ENCODE measurements at places on chromosomes 3 and 15.
A peak's percentile ranks its signal among the peaks of the same experiment; 100 is the strongest.

DNA sequence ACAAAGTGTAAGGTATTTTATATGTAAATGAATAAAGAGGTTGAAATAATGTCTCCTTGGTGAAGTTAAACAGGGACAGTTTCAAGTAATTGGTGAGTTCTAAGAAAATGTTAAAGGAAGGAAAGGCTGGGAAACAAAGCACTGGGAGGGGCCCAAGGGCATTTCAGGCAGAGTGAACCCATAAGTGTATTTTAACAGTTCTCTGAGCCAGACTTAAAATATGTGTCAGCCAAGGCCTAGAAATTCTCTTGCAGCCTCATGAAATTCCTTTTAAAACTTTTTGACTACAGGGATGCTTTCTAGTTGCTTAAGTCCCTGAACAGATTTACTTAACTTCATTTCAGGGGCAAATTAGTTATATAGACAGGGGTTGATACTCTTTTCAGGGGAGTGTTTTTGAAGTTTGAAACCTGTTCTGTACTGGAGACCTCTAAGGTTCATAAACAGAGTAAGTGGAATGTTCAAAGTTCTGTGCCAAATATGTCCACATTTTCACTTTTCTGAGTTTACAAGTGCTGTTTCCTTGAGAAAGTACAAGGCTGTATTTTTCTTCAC lies 77.6 kb downstream of the GALK2 start:
- DNase-seq, result no peak

DNA sequence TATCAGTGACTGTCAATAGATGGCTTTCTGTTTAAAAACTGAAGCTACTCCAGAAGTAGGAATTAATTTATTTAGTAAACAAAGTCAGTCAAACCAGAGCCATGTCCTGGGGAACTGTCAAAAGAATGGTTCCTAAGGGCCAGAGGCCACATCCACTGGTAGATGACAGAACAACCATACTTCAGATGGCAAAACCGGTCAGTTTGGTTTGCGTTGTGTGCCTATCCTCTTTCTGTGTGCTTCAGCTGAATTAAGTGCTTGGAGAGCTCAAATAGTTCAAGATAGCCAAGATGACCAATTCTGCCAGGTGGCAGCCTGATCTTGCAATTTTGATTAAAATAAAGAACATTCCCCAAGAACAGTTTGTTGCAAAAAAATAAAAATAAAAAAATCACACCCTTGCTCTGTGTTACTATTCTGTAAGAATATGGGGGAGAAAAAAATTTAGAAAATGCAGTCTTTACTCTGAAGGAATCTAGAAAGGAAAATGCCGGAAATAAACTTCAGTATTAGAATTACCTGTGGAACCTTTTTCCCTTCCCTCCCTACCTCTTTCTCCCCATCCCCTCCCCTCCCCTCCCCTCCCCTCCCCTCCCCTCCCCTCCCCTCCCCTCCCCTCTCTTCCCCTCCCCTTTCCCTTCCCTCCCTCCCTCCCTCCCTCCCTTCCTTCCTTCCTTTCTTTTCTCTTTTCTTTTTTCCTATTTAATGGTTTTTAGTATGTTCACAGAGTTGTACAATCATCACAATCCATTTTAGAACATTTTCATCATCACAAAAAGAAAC lies 2.5 kb downstream of the MAP3K13 start:
- no peak for DNase-seq

DNA sequence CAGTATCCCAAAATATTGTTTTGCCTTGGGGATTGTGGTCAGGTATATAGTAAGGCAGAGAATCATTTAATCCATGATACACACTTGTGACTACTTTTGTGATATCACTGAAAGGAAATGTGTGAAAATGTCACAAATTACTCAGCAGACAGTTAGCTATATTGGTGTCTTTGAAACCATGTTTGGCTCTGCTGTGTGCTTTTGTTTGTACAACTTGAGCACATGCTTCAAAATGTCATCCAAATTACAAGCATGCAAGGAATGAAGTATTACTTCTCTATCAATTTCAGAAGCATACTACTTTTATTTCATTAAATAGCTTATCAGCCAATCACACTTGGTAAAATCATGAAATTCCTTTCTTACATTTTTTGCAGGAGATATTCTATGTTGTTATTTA lies 619.0 kb upstream of the AGTR1 start:
- DNase-seq, result no peak

DNA sequence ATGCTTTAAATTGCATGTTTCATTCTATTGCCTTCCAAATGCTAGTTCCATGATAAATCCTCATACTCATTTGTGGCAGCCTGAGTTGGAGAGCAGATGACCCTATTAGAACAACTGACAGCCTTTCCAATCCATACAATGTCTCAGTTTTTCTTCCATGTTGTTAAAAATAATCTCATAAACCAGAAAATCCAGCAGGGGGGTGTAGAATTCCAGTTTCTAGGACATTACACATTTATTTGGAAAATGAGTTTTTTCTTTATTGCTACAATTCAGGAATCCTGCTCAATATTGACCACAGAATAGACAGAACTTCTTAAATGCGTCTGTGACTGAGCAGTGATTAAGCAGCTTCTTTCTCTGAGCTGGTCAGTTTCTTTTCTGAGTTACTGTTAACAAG lies 174.2 kb upstream of the ATP10A start:
- no peak for DNase-seq

GRCh38 chr3:78634316-78634715 lies 1133.5 kb downstream of the ROBO1 start:
- no peak for DNase-seq

GRCh38 chr3:8848696-8849131 lies 79.3 kb upstream of the OXTR start:
- no peak for DNase-seq

DNA sequence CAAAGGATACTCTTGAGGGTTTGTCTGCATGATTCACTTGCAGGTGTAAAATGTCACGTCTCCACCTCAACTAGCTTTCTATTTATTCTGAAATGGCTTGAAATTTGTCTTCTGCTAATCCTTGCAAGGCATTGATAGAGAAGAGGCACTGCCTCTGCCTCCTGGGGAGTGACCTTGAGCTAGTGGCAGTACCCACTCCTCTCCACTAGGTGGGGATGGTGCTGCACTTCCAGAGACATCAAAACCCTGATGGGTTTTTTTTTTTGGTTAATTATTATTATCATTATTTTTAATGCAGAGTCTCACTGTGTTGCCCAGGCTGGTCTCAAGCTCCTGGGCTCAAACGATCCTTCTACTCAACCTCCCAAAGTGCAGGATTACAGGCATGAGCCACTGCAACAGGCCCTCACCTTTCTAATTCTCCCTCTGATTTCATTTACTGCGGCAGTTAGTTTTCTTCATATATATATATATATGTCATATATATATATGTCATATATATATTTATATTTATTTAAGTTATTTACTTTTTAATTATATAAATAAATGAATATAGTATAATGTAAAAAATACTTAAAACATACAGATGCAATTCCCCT lies 117.6 kb upstream of the EIF1B start:
- DNase-seq, result peak; percentile 64

DNA sequence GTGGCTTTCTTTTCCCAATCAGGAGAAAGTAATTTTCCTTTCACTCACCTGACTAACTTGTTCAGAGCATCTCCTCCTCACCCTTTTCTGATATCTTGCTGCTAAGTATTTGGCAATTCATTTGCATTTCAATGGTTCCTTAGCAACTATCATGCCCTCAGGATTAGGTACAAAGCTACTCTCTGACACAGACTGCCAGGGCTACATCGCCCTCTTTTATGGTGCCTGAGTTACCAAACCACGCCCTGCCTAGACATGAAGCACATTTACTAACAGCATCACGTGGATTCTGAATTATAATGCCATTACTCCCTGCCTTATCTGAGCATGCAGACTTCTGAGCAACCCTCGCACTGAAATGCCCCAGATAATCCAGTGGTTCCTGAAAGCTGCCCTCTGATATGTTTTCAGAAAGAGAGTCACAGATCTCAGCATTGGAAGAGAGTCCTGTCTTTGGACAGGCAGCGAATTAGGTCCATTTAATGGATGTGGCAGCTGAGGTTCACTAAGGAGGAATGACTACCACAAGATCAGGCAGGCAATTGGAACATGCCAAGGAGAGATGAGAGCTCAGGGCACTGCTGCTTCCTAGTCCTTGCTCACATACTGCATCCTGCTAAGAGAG lies 14.5 kb downstream of the EPHB1 start:
- DNase-seq, result no peak
